Activated CD4-positive, alpha-beta memory T cell treated with anti-CD3 and anti-CD28 coated beads for 36 hours (primary cell): ENCODE measurements at places on chromosomes 6 and 20. TPM values are rescaled to one million over a fixed set of nuclear protein-coding genes. Genes with fewer than 3 reads are reported as not detected.
A peak's percentile ranks its signal among the peaks of the same experiment; 100 is the strongest.

SMIM28 gene
- not detected for total RNA-seq

COL11A2 gene
- 0.69 TPM for total RNA-seq

C6orf132 gene
- total RNA-seq: 0.29 TPM

MCM3 gene
- total RNA-seq: 244 TPM

IL17A gene
- 33.7 TPM for total RNA-seq

GRCh38 chr6:154848580-154848979 lies 115.4 kb downstream of the SCAF8 start:
- no peak for DNase-seq

DNA sequence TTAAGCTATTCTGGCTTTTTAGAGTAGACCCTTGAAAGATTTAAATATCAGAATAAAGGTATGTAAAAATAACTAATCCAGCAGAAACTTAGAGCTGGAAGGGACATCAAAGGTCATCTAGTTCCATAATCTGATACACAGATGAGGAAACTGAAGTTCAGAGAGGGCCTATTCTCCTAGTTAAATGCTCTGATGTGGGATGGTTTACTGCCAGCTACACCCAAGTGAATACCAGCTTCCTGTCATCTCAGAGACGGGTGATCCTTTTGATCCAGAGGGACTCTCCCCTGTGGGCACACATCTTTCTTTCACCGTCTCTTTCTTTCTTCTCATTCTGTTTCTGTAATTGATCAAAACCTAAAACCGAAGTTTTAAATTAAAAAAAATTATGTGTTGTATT lies 94.1 kb downstream of the MAN1A1 start:
- peak; percentile 11 for DNase-seq

DNA sequence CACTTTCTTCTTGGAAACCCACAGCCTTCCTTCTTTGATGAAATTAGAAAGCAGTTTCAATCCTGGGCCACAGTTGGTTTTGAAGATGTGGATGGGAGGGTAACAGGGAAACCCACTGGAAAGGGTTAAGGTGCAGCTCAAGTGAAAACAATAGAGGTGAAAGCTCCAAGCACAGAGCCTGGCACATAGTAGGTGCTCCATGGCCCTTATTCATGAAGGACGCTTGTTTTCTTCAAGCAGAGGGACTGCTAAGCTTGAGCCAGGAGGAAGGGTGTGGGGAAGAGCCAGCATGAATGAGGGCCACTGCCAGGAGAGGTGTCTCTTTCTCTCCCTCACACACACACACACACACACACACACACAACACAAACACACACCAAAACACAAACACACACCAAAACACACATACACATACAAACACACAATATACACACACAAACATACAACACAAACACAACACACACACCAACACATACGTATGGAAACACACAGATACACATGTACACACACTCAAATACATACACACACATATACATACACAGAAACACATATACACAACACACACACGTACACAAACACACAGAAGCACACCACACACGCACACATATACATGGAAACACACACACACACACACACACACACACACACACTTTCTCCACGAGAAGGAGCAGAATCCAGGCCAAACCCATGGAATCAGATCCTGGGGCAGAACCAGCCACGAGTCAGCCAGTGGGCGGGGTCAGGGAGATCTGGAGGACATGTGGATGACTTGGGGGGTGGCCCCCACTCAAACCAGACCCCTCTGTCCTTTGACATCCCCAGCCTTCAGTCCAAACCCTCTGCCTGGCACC lies 23.7 kb upstream of the RBPJL start:
- no peak for DNase-seq
